ENCODE measurements at places on chromosomes 7 and 10. TPM values are rescaled to one million over a fixed set of nuclear protein-coding genes. Genes with fewer than 3 reads are reported as not detected.

Gene NEUROD6
- not detected for total RNA-seq

DNA sequence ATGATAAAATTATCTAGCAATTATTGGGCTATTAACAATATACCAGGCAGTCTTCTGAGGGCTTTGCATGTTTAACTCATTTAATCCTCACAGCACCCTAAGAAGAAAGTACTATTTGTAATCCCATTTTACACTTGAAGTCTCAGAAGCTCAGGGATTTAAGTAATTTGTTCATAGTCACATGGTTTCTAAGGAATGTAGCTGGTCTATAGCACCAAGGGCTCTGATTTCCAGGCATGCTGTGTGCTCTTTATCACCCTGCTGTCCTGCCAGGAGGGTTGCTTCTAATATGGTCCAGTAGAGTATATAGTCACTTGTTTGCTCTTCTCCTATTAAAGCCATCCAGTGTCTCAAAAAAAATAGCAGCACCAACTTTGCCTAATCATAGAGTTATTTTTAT lies 417.2 kb downstream of the PLXDC2 start:
- no peak for DNase-seq

GRCh38 chr10:10330418-10330817 lies 687.3 kb upstream of the CELF2 start:
- DNase-seq, result no peak

DNA sequence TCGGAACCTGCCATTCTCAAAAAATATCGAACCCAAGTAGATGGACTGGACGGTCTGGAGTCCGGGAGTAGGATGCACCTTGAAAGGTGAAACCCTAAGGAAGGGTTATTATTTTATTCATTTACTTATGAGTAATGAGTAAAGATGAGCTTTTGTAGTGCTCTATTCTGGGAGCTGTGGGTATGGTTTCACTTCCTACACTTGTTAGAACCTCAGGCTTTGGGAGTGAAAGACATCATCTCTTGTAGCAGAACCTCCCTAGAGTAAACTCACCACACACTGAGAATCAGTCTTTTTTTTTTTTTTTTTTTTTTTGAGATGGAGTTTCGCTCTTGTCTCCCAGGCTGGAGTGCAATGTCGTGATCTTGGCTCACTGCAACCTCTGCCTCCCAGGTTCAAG lies 389.4 kb upstream of the AUTS2 start:
- DNase-seq, result no peak

DNA sequence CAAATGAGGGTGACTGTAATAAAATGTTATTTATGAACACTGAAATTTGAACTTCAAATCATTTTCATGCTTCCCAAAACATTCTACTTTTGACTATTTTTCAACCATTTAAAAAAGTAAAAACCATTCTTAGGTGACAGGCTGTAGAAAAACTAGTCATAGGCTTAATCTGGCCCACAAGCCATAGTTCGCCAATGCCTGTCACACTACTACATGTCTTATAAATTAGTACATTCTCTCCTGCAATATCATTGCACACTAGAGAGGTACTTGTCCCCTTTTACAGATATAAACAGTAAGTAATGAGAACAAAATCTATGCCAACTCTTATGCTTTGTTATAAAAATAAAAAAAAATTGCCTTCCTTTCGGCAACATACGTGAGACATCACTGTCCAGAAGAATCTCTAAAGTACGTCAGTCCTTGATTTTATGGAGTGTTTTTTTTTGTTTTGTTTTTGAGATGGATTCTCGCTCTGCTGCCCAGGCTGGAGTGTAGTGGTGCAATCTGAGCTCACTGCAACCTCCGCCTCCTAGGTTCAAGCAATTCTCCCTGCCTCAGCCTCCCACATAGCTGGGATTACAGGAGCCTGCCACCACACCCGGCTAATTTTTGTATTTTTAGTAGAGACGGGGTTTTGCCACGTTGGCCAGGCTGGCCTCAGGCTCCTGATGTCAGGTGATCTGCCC lies 23.2 kb downstream of the UPF2 start:
- DNase-seq, result no peak

Gene PTN
- total RNA-seq, result 91.1 TPM

DNA sequence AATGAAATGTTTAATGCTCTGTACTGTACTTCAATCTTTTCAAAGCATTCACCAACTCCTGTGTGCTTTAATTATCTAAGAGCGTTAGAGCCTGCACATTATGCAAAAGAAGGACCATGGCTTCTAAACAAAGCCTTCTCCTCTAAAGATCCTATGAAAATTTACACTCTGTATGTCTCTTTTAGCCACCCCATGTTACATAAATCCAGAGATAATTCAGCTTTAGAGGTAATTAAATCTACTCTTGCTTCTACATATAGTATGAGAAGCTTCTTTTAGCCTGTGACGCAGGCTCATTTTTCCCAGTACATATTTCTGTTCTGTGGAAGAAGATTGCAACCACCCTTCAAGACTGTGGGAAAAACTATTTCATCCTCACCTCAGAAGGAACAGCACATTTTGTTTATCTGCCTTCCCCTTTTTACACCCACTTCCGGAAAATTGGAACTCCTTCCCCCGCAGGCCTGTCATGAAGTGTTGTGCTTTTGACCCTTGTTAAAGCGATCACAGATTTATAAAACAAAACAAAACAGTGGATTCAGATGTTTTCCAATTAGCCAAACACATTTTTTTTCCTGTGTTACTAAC lies 8.1 kb upstream of the TAS2R16 start:
- no peak for DNase-seq

DNA sequence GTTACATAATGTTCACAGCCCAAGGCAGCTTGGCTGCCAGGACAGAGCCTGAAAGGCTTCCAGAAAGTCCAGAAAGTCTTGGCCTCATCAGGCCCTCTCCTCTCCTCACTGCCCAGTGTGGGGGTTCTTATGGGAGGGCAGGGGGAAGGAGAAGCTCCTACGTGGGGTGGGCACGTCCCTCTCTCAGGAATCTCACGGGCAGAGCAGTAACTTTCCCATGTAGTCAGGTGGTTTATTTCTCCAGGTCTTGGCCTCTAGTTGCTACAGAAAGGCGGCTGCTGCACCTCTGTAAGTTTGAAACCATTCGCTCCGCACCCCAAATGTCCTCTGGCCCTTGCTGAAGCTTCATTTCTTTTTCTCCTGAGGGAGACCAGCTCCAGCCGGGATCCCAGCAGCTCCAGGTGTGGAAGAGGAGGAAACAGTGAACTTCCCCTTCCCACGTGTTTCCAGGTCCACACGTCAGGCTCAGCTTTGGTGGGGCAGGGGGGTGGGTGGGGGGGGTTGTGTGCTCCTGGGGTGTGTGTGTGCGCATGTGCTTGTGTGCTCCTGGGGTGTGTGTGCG lies 320.3 kb downstream of the WDR37 start:
- no peak for DNase-seq

Gene IKZF1
- 7.8 TPM for total RNA-seq

- DNase-seq, result no peak
These were observed 19.9 kb upstream of the PCGF5 start for GRCh38 chr10:91200314-91201212.

Measured in urinary bladder (tissue), 4 donors.